ENCODE measurements at places on chromosomes 1 and 21.
A peak's percentile ranks its signal among the peaks of the same experiment; 100 is the strongest.

DNA sequence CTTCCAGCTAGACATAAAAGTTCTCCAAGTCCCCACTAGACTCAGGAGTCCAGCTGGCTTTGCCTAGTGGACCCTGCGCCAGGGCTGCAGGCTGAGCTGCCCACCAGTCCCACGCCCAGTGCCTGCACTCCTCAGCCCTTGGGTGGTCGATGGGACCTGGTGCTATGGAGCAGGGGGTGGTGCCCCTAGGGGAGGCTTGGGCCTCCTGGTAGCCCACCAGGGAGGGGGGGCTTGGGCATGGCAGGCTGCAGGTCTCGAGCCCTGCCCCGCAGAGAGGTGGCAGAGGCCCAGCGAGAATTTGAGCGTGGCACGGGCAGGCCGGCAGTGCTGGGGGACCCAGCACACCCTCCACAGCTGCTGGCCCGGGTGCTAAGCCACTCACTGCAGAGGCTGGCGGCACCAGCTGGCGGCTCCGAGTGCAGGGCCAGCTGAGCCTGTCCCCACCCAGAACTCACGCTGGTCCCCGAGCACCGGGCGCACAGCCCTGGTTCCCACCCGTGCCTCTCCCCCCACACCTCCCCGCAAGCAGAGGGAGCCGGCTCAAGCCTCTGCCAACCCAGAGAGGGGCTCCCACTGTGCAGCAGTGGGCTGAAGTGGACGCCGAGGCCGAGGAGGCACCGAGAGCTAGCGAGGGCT, 30.2 kb upstream of the GBP5 start:
- DNase-seq, result no peak

DNA sequence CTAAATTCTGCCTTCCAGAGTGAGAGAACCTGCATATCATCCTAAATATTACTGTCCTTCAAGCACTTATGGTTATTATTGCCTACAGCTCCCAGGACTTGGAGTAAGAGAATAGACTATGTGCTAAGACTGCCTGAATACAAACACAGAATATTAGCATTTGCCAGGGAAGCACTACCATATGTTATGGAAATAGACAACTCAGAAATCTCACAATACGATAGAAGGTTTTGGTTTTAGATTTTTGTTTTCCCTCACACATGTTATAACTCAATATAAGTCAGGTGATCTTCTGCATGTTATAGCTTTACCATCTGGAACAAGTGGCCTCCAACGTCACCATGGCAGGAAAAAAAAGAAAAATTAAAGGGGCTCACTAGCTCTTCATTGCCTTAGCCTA, 413.9 kb downstream of the LRRIQ3 start:
- DNase-seq, result peak; percentile 33

GRCh38 chr21:41530366-41530765, 22.4 kb upstream of the TMPRSS2 start:
- no peak for DNase-seq

DNA sequence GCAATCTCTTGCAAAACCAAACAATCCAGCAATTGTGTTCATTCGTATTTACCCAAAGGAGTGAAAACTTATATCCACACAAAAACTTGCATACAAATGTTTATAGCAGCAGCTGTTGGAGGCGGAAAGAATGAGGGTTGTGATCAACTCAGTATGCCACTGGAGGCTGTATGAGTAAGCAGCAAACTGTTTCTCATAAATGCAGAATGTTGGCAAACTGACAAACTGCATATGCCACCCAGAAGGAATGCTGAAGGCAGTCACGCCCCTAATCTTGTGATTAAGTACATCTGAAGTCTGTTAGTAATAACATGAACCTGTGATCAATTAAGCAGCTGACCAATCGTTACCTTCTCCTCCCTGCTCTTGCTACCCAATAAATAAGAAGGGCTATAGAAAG, 60.5 kb upstream of the CR2 start:
- DNase-seq, result peak; percentile 96

GRCh38 chr1:206850401-206850800, 15.0 kb upstream of the IL20 start:
- no peak for DNase-seq

Data from skin of body (tissue), 3 donors.